GM23338 (cell line): ENCODE measurements at places on chromosomes 13 and 19. TPM values are rescaled to one million over a fixed set of nuclear protein-coding genes. Genes with fewer than 3 reads are reported as not detected.
A peak's percentile ranks its signal among the peaks of the same experiment; 100 is the strongest.

DNA sequence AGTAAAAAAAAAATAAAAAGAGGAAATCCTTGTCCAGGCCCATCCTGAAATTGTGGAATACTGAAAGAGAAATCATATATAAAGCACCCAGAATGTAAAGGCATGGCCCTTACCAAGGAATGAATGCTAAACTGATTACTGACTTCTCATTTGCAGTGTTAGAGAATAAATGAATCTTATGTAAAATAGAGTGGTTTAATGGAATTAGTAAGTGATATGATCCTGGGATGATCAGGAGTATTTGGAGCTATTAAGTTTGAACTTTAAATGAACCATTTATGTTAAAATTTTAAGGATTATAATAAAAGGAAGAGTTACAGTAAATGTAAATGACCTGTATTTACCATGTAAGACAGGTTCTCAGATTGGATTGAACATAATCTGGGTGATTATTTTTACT lies 75.4 kb downstream of the PDS5B start:
- no peak for DNase-seq

DNA sequence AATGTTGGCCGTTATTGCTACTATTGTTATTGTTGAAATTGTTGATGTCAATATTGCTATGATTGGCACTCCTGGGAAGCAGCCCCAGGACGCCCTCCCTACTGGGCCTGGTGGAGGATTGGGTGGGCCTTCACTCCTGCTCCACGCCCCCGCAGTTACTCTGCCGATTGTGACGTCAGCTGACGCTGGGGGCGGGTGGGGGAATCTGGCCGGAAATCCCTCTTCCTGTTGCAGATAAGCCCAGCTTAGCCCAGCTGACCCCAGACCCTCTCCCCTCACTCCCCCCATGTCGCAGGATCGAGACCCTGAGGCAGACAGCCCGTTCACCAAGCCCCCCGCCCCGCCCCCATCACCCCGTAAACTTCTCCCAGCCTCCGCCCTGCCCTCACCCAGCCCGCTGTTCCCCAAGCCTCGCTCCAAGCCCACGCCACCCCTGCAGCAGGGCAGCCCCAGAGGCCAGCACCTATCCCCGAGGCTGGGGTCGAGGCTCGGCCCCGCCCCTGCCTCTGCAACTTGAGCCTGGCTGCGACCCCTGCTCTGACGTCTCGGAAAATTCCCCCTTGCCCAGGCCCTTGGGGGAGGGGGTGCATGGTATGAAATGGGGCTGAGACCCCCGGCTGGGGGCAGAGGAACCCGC lies at the start of gene ETV2:
TSS of gene ETV2 (plus strand) at position 231 of the 637 bp plus-strand sequence. CDS start 716 bp downstream, outside the sequence.
- DNase-seq: peak; percentile 79

- DNase-seq: no peak
Observed at GRCh38 chr19:8486661-8487136, 15.7 kb downstream of the PRAM1 start.

- DNase-seq: no peak
Observed at GRCh38 chr13:42990291-42991232, 1.5 kb downstream of the EPSTI1 start.

PRR19 gene
- 3.6 and 8.1 TPM in 2 replicates for total RNA-seq

GRCh38 chr13:89490661-89491060 lies 1819.5 kb downstream of the SLITRK5 start:
- no peak for DNase-seq

DNA sequence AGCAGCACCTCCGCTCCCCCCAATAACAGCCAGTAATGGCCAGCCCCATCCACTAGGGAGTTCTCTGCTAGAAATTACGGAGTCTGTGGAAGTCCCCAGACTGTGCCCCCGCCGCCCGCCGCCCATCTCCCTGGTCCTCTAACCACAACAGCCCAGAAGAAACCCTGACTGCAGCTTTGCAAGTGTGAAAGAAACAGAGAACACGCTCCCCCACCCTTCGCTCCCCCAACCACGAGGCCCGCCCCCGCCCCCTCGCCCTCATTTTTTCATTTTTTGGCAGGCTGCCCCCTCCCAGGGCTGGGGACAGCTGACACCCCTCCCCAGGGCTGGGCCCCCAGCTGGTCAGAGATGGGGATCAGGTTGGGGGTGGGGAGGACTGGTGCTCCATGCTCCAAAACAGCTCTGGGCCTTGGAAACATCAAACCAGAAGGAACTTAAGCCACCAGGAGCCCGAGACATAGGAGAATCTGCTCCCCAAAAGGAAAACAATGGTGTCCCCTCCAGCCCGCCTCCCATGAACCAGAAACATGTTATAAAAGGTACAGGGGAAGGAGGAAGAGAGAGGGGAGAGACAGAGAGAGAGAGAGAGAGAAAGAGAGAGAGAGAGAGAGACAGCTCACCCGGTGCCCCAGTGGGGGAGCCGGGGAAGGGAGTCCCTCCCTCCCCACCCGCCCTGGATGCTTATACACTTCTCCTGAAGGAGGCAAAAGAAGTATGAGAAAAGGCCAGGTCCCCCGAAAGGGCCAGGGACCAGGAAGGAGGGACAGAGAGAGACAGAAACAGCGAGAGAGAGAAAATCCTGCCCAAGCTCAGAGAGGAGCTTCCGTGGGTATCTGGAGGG lies 29.8 kb upstream of the ASF1B start:
- no peak for DNase-seq

DNA sequence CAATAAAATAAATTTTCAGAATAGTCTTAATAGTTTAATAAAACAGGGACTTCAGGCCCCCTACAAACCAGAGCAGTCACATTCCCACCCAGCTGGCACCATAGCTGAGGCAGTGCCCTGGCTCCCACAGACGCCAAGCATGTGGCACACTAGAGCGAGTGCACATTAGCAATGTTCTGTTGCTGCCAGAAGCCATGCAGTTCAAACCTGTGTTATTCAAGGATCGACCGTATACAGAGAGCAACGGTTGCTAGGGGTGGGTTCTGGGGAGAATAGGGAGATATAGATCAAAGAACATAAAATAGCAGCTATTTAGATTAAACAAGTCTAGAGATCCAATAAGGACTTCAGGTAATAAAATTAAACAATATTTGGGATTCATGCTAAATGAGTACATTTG lies 419.3 kb upstream of the KLHL1 start:
- DNase-seq: no peak

DNA sequence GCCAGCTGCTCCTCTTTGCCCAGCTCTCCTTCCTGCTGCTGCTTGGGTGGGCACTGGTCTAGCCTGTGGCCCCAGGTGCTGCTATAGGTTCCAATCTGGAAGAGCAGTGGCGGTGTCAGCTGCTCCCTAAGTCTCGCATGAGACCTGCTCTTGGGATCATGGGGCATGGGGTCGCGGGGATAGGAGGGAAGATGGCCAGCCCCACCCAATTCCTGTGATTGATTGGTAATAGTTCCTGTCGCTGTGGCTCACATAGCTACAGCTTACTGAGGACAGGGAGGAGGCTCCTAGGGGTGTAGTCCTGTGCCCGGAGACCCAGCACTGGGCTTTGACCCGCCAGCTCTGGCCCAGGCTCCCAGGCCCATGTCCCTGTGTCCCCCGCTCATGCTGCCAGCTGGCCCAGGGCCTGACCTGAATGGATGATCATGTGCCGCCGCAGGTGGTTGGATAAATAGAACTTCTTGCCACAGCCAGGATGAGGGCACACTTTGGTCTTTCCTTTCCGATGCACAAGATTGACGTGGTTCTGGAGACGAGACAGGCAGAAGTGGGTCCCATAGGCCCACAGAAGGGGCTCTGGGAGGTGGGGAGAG lies 4.5 kb upstream of the ELAVL3 start:
- DNase-seq: peak; percentile 51

ARHGEF7 gene
- 51.0 and 58.9 TPM in 2 replicates for total RNA-seq

DNA sequence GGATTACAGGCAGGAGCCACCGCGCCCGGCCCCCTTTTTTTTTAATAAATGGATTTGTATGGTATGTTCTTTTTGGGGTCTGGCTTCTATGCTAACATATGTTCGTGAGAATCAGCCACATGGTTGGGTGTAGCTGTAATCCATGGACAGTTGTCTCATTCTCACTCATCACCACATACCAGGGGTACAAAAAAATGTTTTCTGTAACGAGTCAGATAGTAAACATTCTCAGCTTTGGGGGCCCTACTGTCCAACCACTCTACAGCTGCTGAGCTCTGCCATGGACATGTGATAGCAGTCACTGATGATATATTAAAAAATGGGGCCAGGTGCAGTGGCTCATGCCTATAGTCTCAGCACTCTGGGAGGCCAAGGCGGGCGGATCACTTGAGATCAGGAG lies 5.1 kb upstream of the RETN start:
- no peak for DNase-seq
